Bronchial epithelial cell (primary cell): ENCODE measurements at places on chromosomes 11 and 22.

DNA sequence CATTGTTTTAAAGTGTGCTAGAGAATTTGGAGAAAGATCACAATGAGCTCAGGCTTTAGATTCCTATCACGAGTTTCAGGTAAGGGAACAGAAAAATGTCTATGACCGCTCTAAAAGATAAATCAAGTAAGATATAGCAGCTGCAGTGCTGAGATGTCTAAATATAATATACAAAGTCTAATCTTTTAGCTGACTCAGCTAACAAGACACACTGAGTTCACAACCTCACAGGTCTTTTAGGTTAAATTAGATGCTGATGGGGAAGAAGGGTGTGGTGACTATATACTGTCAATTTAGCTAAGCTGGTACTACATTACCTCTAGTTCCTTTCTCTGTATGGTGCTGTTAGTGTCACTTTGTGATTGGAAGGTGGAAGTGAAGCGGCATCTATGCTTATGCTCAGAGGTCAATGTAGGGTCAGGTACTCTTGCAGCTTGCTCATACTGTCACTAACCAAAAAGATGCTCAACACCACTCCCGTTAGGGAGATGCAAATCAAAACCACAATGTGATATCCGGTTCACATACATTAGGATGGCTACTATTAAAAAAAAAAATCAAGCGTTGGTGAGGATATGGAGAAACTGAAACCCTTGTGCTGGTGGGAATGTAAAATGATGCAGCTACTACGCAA, 283.5 kb downstream of the SWAP70 start:
- DNase-seq: no peak

DNA sequence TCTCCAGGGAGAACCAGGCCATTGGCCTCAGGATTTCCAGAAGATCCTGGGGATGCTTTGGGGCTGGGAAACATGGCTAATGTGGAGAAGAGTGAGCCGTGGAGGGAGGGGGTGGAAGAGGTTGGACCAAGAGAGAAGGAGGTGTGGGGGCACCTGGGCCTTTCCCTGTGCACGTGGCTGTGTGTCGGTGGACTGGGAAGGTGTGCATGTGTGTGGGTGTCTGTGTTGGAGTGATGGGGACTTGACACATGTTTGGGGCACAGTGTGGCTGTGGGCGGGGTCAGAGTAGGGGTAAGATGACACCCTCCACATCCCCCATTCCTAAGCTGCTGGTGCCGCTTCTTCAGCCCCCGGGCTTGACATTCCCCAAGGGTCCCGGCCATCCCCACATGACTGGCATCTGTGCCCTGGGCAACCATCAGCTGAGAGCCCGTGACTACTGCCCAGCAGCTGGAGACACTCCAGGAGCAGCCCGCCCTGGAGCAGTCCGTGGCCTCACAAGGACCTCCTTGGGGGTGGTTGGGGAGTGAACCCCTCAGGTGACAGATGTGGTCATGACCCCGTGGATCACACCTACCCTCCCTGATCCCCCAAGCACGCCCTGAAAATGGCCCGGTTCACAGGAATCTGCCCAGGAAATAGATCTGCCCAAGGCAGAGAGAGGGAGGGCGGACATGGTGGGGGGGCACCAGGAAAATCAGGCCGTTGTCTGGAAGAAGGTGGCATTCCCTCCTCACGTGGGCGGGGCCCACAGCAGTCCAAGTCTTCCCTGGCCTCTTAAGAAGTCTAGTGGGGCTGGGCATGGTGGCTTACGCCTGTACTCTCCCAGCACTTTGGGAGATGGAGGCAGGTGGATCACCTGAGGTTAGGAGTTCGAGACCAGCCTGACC, 34.8 kb upstream of the SOX10 start:
- DNase-seq: no peak

DNA sequence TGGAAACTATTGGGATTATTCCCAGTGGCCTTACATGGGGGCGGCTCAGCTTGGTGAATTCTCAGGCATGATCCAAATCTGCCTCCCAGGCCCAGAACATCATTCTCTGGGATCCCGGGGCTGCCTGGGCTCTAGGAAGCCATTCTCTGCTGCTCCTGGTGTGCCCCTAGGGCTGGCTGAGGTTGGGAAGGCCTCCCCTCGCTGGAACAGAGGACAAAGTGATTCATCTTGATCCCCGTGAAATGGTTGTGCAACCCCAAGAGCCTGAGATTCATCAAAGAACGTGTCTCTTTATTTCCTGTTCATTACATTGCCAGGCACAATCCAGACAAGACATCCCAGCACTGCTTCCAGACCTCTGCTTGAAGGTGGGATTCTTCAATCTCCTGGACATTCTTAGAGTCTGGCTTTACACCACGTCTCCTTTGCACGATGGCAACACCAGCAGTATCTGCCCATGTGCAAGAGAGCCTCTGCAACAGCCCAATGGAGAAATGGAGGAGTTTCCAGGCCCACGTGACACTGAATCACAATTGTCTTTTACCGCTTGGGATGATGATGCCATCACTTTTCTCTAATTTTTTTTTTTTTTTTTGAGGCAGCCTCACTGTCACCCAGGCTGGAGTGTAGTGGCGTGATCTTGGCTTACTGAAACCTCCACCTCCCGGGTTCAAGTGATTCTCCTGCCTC, 52.3 kb downstream of the TST start:
- DNase-seq: peak; percentile 27

- no peak for DNase-seq
Observed at GRCh38 chr11:72652873-72653630, 21.2 kb downstream of the PDE2A start.

DNA sequence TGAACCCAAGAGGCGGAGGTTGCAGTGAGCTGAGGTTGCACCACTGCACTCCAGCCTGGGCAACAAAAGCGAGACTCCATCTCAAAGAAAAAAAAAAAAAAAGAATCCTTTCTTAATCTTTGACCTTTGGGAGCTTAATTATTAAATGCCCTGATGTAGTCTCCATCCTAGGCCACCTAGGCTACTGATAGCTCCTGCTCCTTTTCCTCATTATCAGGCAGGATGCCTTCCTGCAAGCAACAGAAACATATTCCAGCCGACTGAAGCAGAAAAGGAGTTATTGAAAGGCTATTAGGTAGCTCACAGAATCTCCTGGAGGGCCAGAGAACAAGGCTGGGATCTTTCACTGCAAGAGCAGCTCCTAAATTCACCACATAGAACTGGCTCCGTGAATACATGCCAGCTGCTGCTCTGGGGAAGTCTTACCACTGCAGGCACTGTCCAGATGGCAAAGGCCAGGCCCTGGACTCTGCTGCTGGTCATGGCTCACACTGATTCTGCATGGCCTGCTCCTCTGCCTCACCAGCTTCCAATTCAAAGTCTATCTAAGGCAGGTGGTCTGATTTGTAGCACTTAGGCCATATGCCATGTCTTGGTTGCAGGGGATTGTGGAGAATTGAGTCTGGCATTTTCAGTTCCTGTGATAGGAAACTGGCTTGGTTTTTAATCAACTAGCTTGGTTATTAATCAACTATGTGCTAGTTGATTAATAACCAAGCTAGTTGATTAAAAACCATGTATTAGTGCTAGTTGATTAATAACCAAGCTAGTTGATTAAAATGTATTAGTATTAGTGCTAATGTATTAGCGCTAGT, 26.0 kb upstream of the POLD3 start:
- no peak for DNase-seq

DNA sequence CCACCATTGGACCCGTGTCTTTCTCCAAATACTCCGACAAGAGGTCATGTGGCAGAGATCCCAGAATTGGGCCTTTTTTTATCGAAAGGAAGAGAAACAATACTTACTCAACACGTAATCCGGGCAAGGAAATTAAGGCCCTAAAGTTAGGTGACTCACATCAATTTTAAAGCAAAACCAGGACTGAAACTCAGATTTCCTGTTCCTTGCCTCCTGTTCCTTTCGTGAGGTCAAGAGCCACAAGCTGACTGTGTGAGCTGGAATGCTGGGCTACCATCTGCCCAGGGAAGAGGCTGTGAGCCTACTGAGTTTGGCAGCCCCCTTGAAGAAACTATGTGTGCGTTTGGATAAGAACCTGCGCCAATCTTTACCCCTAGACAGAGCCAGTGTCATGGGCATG, 27.1 kb upstream of the MRGPRX2 start:
- DNase-seq: peak; percentile 89

GRCh38 chr11:8233691-8234424, 29.8 kb downstream of the LMO1 start:
- peak; percentile 68 for DNase-seq
